Right forelimb (tissue), 1 donor: ENCODE measurements at places on chromosomes 13 and 19.

DNA sequence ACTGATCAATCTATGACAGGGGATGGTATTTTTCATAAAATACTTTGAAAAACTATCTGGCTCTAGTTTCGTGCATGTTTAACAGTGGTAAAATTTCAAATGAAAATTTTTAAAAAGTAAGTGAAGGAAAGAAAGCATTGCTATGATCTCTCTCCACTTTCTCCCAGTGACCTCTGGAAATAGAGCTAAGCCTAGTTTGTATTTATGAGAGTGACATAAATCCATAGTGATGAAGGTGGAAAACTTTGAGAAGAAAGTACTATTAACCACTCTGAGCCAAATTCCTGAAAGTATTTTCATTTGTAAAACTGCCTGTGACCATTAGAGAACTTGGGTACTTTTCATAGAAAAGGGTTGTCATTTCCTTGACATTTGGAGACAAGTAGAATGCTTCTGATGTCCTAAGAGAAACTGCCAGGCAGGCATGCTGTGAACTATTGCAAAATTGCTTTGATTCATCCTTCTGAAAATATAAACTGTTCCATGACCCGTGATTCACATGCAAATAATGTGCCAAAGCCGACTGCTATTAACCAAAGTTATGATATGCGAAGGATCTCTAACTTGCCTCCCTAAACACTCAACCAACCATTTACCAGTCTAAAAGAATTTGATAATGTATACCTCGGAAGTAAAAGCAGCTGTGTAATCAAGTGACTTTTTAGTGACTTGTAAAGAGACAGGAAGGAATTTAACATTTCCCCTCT lies 133.2 kb downstream of the VWA8 start:
- no peak for DNase-seq

- no peak for DNase-seq
Measured at GRCh38 chr13:100208002-100208401, 119.1 kb downstream of the PCCA start.

- DNase-seq: no peak
Measured at GRCh38 chr19:45976178-45976577, 2.5 kb upstream of the NOVA2 start.

DNA sequence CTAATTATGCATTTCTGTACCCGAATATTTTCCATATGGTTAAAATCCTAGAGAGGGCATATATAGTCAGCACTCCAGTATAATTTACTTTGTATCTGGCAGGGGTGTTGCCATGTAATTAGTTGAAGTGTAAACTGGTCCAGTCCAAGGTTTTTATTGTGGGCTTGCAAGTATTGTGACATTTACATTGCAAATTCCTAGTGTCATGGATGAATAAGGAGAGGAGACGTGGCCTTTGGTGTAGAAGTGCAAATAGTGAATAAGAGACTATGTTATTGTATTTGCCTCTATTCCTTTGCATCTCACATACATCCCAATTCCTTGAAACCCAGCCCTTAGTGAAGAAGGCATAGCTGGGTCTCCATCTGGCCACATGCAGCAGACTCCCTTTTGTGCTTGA lies 330.6 kb downstream of the ATP8A2 start:
- no peak for DNase-seq

DNA sequence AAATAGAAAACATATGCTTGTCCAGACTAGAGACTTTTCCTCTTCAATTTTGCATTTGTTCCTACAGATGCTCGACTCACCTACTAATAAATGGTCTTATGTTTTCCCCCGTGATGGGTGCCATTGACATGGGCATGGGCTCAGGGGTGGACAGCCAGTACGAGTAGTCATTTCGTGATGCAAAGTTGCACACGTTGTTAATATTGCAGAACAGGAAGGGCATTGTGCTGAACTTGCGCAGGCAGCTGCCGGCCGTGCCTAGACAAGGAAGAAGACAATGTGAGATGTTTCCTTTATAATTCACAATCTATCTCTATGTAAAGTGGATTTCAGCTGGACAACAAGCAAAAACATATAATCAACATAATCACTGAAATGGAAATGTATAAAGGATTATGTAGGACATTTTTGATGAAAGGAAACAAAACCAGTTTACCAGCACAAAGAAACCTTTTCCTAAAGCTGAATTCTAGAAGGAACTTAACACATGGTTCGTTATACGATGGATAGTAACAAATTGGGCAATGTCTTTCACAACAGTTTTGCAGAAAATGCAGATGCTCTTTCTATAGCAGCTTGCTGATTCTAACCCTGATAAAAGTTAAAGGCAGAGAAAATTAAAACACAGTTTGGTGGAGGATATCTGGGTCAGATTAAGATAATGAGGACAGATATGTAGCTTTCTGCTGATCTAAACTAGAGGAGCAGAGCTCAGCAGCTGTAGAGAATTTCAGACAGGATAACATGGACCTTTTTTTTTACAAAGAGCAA lies 145.7 kb downstream of the COL4A1 start:
- DNase-seq: no peak

DNA sequence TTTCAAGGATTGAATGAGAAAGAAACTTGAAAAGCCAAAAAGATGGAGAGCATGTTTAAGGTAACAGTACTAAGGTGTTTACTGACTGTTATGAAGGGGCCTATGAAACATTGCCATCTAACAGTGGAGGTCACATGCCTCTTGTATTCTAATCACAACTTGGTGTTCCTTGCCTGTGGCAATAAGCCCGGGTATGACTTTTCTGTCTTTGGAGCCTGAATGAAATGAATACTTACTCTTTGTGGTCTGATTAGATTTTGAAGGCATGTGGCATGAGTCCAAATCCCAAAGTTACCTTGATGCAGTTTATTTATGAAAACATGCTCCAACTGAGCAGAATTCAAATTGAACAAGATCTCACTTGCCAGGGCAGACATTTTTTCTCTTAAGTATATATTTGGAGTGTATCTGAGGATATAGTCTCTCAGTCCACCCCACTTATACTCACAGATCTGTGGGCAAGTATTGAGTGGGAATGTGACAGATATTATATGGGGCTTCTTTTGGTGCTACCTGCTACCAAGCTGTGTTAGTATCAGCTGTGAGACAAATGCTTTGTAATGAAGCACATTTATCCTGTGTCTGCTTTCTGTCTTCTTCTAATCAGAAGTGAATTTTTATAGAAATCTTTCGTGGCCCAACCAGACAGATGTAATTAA lies 67.5 kb downstream of the B3GLCT start:
- DNase-seq: no peak

DNA sequence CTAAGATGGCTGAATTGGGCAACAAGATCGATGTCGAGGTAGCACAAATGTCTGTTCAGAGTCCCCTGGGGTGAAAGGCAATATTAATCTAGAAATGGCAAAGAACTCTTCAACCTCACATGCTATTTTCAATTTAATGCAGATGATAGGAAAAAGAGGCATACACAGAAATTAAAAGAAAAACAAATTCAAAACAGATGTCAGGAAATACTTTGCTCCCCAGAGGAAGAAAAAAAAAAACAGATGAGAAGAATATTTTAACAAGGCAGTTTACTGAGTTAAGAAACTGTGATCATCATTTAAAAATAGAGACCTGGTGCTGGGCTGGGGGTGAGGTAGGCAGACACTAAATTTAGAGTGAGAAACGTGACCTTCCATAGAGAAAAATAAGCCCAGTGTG lies 421.9 kb upstream of the ARGLU1 start:
- DNase-seq: no peak

DNA sequence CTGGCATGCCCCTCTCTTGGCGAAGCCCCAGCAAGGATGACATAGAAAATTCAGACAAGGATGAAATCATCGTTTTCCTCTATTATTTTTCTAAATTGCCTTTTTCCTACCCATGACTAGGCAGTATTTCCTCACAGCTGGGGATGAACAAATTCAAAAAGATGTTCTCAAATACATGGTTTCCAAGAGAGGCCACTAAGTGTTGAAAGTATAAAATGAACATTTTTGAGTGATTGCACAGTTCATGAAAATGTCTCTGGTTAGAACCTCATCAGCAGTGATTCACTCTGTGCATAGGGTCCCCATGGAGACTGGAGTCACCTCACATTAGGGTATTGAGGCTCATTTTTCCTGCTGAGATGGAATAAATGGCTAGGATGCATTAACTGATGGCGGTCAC lies 373.7 kb downstream of the DNAJC15 start:
- no peak for DNase-seq

DNA sequence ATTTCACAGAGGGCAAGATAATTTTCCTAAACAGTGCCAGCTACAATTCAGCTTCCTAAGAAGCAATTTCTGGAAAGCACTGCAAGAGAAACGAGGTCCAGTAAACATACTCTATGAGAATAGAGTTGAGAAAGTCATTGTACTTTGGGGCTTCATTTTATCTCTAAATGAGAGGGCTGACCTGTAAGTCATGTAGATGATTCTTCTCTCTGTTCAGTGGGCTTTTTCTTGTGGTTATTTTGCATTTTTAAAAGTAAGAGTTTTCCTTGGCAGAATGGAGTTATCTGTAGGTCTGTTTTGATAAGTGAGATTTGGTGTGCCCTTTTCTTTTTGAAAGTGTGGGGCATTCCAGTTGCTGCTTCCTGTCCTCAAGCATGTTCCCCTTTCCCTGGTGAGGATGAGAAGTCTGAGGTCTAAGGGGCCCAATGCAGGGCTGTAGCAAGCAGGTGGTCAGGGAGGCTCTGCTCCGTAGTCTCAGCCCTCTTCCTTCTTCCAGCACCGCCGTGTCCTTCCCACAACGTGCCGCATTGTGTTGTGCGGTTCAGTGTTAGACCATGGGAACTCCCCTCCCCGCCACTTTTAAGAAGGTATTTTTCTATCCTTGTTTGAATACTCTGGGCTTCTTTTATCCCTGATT lies 86.3 kb downstream of the ARHGEF7 start:
- no peak for DNase-seq

- no peak for DNase-seq
Measured at GRCh38 chr13:105969761-105970160, 565.7 kb downstream of the EFNB2 start.

DNA sequence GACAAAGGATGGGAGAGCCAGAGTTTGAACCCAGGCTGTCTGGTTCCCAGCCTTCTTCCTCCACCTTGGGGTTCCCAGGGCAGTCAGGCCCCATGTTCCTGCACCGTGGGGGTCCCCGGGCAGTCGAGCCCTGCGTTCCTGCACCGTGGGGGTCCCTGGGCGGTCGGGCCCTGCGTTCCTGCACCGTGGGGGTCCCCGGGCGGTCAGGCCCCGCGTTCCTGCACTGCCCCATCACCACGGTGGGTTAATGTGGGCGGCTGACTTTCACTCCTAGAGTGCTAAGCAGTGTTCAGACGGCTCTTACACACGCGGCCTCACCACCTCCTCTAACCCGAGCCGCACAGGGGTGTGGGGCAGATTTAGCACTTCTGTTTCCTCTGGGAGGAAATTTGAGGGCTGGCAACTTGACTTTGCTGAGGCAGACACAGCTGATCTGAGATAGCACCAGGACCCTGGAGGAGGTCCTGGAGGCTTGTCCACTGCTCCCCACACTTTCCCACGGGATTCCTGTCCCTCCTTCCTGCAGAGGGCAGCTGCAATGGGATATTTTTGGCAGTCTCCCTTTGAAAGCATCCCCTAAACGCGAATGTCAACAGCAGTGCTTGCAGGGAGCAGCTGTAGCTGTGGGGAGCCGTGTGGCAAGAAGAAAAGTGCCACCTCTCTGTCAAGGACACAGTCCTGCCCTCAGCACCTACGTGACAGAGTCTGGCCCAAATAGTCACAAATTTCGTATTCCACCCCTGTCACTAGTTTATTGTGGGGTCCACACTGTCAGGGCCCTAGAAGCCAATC lies 239.4 kb downstream of the TEX29 start:
- DNase-seq: no peak

- no peak for DNase-seq
Measured at GRCh38 chr13:64130600-64130999, 2715.0 kb upstream of the PCDH20 start.

DNA sequence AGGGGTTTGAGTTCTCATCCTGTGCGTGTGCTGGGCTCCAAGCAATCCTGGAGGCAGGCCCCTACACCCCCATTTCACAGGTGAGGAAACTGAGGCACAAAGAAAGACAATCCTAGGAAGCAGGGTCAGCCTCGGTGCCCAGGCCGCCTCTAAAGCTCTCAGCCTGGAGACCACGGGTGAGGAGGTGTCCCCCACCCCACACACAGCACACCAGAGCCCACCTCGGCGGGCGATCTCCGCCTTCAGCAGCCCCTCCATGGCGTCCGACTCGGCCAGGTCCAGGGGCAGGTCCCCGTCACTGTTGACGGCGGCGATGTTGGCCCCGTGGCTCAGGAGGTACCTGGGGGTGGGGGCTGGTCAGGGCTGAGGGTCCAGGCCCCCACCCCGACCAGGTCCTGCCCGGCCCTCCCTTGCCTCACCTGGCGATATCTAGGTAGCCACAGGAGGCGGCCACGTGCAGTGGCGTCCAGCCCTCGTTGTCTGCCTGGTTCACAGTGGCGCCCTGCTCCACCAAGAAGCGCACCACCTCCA lies 5.1 kb downstream of the PPP1R12C start:
- DNase-seq: no peak

GRCh38 chr19:12521996-12522395 lies 29.3 kb downstream of the ZNF564 start:
- DNase-seq: no peak

- no peak for DNase-seq
Measured at GRCh38 chr13:48816700-48817099, 159.0 kb upstream of the FNDC3A start.

DNA sequence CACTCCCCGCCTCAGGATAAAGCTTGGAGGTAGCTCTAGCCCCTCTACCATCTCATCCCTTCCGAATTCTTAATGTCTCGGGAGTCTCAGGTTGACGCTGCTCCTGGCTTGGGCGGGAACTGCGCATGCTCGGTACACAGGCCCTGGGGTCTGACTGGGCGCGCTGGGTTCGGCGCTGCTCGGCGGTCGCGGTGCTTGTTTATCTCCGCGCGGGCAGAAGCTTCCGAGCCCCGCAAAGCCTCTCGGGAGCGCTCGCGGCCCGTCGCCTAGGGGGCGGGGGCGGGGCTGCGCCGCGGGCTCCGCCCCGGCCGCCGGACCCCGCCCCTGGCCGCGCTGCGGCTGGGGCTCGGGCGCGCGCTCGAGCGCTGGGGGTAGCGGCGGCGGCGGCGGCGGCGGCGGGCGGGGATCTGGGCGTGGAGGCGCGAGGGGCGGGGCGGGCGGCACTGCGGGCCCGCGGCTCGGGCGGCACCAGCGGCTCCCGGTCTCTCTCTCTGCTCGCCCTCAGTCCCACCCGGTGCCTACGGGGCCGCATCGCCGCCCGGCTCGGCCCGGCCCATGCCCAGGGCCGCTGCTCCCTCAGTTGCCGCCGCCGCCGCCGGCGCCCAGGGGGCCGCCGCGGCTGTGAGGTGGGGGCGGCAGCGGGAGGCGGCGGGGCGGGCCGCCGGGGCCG lies at the start of gene RAP2A:
TSS of gene RAP2A (plus strand) at position 443 of the 670 bp plus-strand sequence. CDS start 302 bp downstream, outside the sequence.
- DNase-seq: peak; percentile 92

DNA sequence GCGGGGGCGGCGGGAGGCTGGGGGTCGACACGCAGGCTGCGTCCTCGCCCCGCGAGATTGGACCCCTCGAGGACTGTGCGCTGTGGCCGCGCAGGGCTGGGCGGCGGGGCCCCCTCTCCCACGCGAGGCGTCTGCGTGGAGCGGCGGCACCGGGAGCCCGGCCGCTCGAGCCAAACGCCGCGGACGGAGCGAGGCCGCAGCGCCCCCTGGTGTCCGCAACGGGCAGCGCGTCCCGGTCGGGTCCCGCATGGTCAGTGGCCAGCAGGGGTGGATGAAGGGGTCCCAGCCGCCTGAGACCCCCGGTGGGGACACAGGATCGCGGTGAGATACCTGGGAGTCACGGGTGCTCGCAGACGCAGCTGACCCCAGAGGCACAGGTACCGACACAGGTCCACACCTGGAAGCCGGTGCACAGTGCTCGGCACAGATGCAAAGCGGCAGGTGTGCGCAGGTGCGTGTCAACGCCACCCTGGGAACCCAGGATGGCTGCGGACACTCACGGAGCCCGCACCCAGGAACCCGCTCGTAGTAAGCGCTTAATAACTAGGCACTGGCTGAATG lies 2.1 kb upstream of the CIRBP start:
- peak; percentile 89 for DNase-seq
